ENCODE measurements at places on chromosomes 12 and 14.

GRCh38 chr12:10130042-10130441 lies at the start of gene CLEC7A:
CLEC7A (minus strand) TSS chr12:10130199; CDS start chr12:10130082, 117 bp downstream.
- H3K4me1 ChIP-seq = peaks cover 4% of the 10 kb centered on the region
- H3K27me3 ChIP-seq = no peaks in the 10 kb centered on the region
- DNase-seq = no peak
- H3K36me3 ChIP-seq = no peaks in the 10 kb centered on the region
- H3K27ac ChIP-seq = no peak within 1 kb of the TSS

DNA sequence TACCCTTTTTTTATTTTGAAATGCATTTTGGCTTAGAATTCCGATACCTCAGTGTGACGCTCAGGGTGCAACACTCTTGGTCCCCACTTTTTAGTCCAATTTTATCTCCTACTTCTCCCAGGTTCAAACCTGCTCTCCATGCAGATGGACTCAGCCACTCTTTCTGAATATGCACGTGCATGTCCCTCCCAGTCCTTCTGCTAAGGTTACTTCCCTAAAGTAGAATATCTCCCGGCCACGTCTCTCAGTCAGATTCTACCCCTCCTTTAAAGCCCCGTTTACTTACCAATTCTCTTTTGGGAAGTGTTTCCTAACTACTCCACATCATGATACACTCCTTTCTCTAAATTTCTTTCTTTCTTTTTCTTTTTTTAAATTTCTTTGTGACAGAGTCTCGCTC lies 15.5 kb upstream of the PARP11 start:
- DNase-seq = no peak
- H3K36me3 ChIP-seq = no peaks in the 10 kb centered on the region
- H3K4me1 ChIP-seq = peaks cover 41% of the 10 kb centered on the region
- H3K27me3 ChIP-seq = no peaks in the 10 kb centered on the region

DNA sequence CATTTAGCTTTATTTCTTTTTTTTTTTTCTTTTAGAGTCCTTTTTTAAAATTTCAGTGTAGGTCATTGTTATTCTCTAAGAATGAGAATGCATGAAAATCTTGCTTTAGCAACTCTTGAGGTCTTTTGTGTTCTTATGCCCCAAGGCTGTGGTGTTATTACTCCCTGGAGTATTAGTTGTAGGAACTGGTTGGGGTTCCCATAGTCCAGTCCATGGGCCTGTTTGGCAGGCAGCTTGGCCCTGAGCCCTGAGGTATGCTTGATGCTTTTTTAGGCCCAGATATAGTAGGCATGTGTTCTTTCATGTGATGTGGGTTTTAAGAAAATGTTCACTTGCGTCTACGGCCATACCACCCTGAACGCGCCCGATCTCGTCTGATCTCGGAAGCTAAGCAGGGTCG lies 1.6 kb downstream of the FAM234B start:
- no peaks in the 10 kb centered on the region for H3K27me3 ChIP-seq
- no peak overlapping the region for H3K4me3 ChIP-seq
- no peak overlapping the region for H3K27ac ChIP-seq
- H3K4me1 ChIP-seq = peaks cover 10% of the 10 kb centered on the region
- no peaks in the 10 kb centered on the region for H3K36me3 ChIP-seq

- H3K4me3 ChIP-seq = no peak overlapping the region
- H3K27me3 ChIP-seq = peaks cover 2% of the 10 kb centered on the region
- no peaks in the 10 kb centered on the region for H3K36me3 ChIP-seq
- DNase-seq = no peak
Measured at GRCh38 chr12:52901715-52902541, 2.9 kb downstream of the KRT8 start.

GRCh38 chr14:93938751-93939303 lies 11.7 kb downstream of the FAM181A start:
- H3K4me1 ChIP-seq = peaks cover 15% of the 10 kb centered on the region
- H3K27me3 ChIP-seq = no peaks in the 10 kb centered on the region
- peaks cover 4% of the 10 kb centered on the region for H3K36me3 ChIP-seq
- H3K27ac ChIP-seq = no peak overlapping the region

- no peak overlapping the region for H3K4me3 ChIP-seq
- no peaks in the 10 kb centered on the region for H3K27me3 ChIP-seq
- no peak overlapping the region for H3K27ac ChIP-seq
- no peak for DNase-seq
- H3K36me3 ChIP-seq = no peaks in the 10 kb centered on the region
Measured at GRCh38 chr12:94829552-94829951, 173.9 kb downstream of the NDUFA12 start.

- H3K27ac ChIP-seq = no peak overlapping the region
- no peak overlapping the region for H3K4me3 ChIP-seq
- H3K4me1 ChIP-seq = no peaks in the 10 kb centered on the region
- no peak for DNase-seq
Measured at GRCh38 chr12:117507548-117507947, 146.1 kb upstream of the NOS1 start.

- H3K36me3 ChIP-seq = no peaks in the 10 kb centered on the region
- no peak for DNase-seq
- no peak overlapping the region for H3K27ac ChIP-seq
- H3K4me3 ChIP-seq = no peak overlapping the region
Measured at GRCh38 chr14:41498959-41499358, 107.7 kb upstream of the LRFN5 start.

GRCh38 chr14:22849212-22849819 lies 12.9 kb downstream of the MMP14 start:
- no peaks in the 10 kb centered on the region for H3K36me3 ChIP-seq
- H3K27me3 ChIP-seq = no peaks in the 10 kb centered on the region
- H3K4me3 ChIP-seq = no peak overlapping the region
- H3K27ac ChIP-seq = no peak overlapping the region
- peaks cover 16% of the 10 kb centered on the region for H3K4me1 ChIP-seq

DNA sequence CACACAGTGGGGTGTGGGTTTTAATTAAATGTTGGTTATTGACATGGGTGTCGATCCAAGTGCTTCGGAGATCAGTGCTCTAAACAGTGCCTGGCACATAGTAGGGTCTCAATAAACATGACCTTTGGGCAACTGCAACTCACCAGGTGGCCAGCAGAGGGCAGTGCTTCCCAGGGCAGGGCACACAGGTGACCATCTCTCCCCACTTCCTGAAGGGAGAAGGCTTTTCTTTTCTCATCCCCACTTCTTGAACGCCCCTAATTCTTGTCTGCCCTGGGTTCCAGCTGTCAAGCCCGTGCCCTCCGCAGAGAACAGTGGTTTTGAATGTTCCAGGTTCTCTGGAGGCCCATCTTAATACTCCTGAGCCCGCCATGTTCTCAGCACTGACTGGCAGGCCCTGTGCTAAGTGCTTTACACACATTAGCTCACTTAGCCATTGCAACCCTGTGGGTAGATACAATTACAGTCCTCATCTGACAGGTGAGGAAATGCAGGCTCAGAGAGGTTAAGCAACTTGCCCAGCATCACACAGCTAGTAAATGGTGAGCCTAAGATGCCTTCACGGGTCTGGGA lies 16.3 kb downstream of the RAPGEF3 start:
- H3K36me3 ChIP-seq = no peaks in the 10 kb centered on the region
- peaks cover 38% of the 10 kb centered on the region for H3K4me1 ChIP-seq
- H3K27me3 ChIP-seq = no peaks in the 10 kb centered on the region
- peak; percentile 81 for DNase-seq
- no peak overlapping the region for H3K4me3 ChIP-seq
- no peak overlapping the region for H3K27ac ChIP-seq

GRCh38 chr14:90781344-90781761 lies 34.9 kb downstream of the TTC7B start:
- H3K27me3 ChIP-seq = no peaks in the 10 kb centered on the region
- DNase-seq = no peak
- no peaks in the 10 kb centered on the region for H3K36me3 ChIP-seq
- H3K27ac ChIP-seq = no peak overlapping the region
- no peaks in the 10 kb centered on the region for H3K4me1 ChIP-seq

GRCh38 chr12:24173067-24173466 lies 223.6 kb upstream of the SOX5 start:
- DNase-seq = no peak
- H3K4me3 ChIP-seq = no peak overlapping the region
- H3K27ac ChIP-seq = no peak overlapping the region
- H3K27me3 ChIP-seq = no peaks in the 10 kb centered on the region
- H3K4me1 ChIP-seq = no peaks in the 10 kb centered on the region

DNA sequence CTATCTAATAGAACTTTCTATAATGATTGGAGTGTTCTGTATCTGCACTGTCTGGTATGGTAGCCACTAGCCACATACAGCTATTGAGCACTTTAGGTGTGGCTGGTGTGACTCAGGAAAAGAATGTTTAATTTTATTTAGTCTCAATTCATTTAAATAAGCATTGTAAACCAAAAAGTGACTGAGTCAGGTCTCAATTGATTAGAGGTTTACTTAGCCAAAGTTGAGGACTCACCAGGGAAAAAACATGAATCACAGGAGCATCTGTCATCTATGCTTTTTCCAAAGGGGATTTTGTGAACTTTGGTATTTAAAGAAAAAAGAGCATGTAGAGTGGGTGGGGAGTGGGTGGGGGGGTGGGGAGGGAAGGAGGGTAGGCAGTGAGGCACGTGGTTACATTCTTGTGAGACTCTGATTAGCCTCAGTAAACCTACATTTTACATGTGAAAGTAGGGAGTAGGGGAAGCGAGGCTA lies 473.1 kb downstream of the ATP23 start:
- H3K36me3 ChIP-seq = no peaks in the 10 kb centered on the region
- peaks cover 5% of the 10 kb centered on the region for H3K27me3 ChIP-seq
- H3K4me3 ChIP-seq = no peak overlapping the region
- H3K27ac ChIP-seq = no peak overlapping the region
- H3K4me1 ChIP-seq = no peaks in the 10 kb centered on the region
- DNase-seq = no peak

GRCh38 chr12:70852416-70853150 lies 68.0 kb downstream of the PTPRR start:
- no peak overlapping the region for H3K27ac ChIP-seq
- H3K4me3 ChIP-seq = no peak overlapping the region

DNA sequence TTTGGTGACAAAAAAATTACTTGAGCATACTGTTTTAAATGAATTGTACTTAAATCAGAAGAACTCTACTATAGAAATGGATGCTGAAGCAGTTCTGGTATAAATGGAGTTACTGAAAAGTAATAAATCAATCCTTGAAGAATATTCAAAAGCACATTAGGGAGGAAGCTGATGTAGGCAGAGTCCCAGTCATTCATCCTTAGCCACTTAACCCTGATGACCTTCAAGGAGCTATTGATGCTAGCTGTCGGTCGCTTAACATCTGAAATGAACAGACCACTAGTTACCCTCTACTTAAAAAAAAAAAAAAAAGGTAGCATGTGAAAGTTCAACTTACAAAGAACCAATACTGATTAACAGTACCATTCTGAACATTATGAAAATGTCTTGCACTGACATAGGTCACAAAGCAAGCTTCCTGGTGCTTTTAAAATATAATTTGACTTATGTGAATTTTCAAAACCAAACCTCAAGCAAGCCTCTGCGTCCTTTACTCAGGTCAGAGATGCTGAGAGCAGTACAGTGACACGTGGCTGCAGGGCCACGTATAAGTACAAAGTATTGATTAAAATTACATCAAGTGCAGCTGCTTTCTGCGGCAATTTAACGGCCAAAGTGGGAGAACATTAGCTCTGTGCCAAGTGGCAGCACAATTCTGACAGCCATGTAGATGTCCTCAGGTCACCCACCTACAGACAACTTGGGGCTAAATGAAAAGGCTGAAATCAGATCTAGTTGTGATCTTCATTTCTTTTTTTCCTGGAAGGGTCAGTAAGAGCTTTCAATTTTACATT lies 18.1 kb downstream of the PPM1H start:
- no peak overlapping the region for H3K4me3 ChIP-seq
- no peaks in the 10 kb centered on the region for H3K36me3 ChIP-seq
- no peak for DNase-seq
- no peak overlapping the region for H3K27ac ChIP-seq

- no peak overlapping the region for H3K4me3 ChIP-seq
- H3K36me3 ChIP-seq = peaks cover 10% of the 10 kb centered on the region
- no peak overlapping the region for H3K27ac ChIP-seq
- DNase-seq = no peak
- no peaks in the 10 kb centered on the region for H3K4me1 ChIP-seq
- no peaks in the 10 kb centered on the region for H3K27me3 ChIP-seq
Measured at GRCh38 chr12:113889076-113889475, 77.0 kb downstream of the RBM19 start.

GRCh38 chr12:104234926-104235499 lies 19.4 kb downstream of the TXNRD1 start:
- H3K27me3 ChIP-seq = no peaks in the 10 kb centered on the region
- no peak overlapping the region for H3K27ac ChIP-seq
- no peaks in the 10 kb centered on the region for H3K4me1 ChIP-seq
- no peak overlapping the region for H3K4me3 ChIP-seq
- H3K36me3 ChIP-seq = no peaks in the 10 kb centered on the region

DNA sequence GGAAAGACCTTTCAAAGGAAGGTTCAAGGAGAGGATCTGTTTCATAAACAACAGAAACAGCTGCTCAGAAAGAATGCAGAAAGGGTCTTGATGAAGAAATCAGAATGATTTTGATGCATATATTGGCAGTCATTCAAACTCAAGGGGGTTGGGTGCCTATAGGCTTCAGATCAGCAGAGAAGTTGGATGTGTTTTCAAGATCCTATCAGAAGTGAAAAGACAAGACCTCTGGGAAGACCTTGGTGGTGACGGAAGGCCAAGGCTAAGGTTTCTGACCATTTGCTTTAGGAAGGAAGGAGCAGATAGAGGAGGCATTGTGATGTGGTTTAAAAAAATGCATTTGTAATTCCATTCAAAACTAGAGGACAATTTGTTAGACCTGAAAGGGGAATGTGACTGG lies 15.2 kb upstream of the PTPRB start:
- no peak overlapping the region for H3K27ac ChIP-seq
- no peaks in the 10 kb centered on the region for H3K4me1 ChIP-seq
- H3K4me3 ChIP-seq = no peak overlapping the region
- no peaks in the 10 kb centered on the region for H3K27me3 ChIP-seq

- DNase-seq = no peak
- no peaks in the 10 kb centered on the region for H3K4me1 ChIP-seq
- H3K27ac ChIP-seq = no peak overlapping the region
- no peaks in the 10 kb centered on the region for H3K36me3 ChIP-seq
- H3K27me3 ChIP-seq = no peaks in the 10 kb centered on the region
Measured at GRCh38 chr12:114916541-114916940, 232.6 kb upstream of the TBX3 start.

- no peak overlapping the region for H3K4me3 ChIP-seq
- no peaks in the 10 kb centered on the region for H3K36me3 ChIP-seq
- DNase-seq = peak; percentile 83
- no peak overlapping the region for H3K27ac ChIP-seq
Measured at GRCh38 chr12:54749191-54749818, 101.1 kb upstream of the DCD start.

DNA sequence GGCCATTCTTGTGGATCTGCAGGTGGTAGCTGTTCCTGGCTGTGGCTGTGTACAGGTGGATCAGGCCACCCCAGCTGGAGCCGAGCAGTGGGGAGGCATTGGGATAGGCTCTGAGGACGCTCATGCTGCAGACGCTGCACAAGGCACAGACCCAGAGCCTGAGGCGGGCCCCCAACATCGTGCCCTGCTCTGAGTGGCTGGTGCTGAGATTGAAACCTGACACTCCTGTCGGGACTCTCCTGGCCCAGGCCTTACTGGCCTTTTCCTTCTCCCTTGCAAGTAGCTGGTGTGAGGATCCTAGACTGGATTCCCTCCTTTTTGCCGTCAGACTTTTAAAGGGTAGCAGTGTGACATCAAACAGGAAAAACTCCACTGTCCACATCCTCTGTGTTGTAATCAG lies at the start of gene FGF23:
Gene FGF23 (minus strand): TSS at position 308 of the 400 bp plus-strand sequence. CDS start 130 bp downstream, at position 178.
- H3K4me1 ChIP-seq = no peaks in the 10 kb centered on the region
- no peak within 1 kb of the TSS for H3K4me3 ChIP-seq
- no peak within 1 kb of the TSS for H3K27ac ChIP-seq
- DNase-seq = no peak
- H3K27me3 ChIP-seq = peaks cover 7% of the 10 kb centered on the region

GRCh38 chr14:64387232-64387781 lies 846 bp upstream of the MTHFD1 start:
- H3K4me3 ChIP-seq = peak overlapping the region; percentile 83
- no peaks in the 10 kb centered on the region for H3K27me3 ChIP-seq
- H3K36me3 ChIP-seq = no peaks in the 10 kb centered on the region
- H3K27ac ChIP-seq = peak overlapping the region; percentile 55
- H3K4me1 ChIP-seq = peaks cover 25% of the 10 kb centered on the region
- no peak for DNase-seq
